ENCODE measurements at places on chromosomes 5 and 9. TPM values are rescaled to one million over a fixed set of nuclear protein-coding genes. Genes with fewer than 3 reads are reported as not detected.

The FST gene
- 37.9 TPM for polyA plus RNA-seq

GRCh38 chr5:124480022-124480421 is 266.4 kb downstream of the ZNF608 start:
- no peak for DNase-seq

GRCh38 chr5:55636683-55637082 is 75.4 kb downstream of the SLC38A9 start:
- no peak for DNase-seq

GRCh38 chr5:10735569-10736276 is 25.3 kb downstream of the DAP start:
- no peak for DNase-seq

DNA sequence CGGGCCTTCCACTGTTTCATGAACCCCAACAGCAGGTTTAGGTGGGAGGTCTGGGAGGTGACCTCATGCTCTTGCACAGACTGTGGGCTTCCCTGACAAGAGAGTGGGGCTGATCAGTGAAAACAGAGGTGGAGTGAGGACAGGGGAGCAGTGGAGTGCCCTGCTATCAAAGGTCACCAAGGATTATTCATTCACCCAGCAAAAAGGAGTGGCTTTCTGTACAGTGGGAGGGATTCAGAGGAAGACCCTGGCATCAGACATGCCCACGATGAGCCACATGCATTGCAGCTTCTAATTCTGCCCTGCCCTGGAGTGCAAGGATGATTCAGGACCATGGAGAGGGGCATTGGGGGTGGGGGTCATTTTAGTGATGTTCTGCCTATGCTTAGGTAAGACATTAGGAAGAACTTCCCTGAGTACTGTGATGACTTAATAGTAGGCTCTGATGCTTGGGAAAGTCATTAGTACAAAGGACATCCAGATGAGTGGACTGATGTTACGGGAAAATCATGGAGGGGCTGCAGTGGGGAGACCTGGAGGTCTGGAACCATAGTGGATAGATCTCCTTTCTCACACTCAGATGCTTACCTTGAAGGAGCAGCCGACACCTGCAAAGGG is 12.8 kb downstream of the TRAF1 start:
- no peak for DNase-seq
